ENCODE measurements at places on chromosomes 6 and 20. TPM values are rescaled to one million over a fixed set of nuclear protein-coding genes. Genes with fewer than 3 reads are reported as not detected.

Gene SOBP
- total RNA-seq = 10.4 TPM

Gene EHMT2
- total RNA-seq = 41.4 TPM

Gene COL9A3
- 1.0 TPM for total RNA-seq

Gene PRDM13
- not detected for total RNA-seq

Gene LGSN
- not detected for total RNA-seq

Gene HEY2
- 0.86 TPM for total RNA-seq

Measured in articular chondrocyte of knee joint (primary cell).